ENCODE measurements at places on chromosomes 13 and 19. TPM values are rescaled to one million over a fixed set of nuclear protein-coding genes. Genes with fewer than 3 reads are reported as not detected.

GRCh38 chr19:40659566-40659965 lies 30.9 kb downstream of the NUMBL start:
- DNase-seq = no peak

The C1QTNF9 gene
- not detected for total RNA-seq

The KLK11 gene
- total RNA-seq = not detected

The VSTM1 gene
- 2.1 TPM for total RNA-seq

The CBLC gene
- not detected for total RNA-seq

DNA sequence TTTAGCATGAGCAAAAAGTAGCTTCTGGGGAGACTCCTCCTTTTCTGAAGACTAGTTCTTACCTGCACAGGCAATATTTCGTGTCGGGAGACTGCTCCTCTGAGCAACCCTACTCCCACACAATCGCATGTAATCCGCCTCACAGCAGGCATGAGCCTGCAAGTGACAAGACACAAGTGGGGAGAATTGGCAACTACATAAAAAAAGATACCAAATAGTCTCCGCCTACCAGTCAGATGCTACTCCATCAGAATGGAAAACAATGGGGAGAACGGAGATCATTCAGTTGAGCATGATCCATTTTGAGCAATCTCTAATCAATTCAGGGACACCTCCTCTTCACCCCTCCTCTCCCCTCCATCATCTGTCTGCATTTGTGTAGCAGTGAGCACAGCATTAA lies 321.0 kb downstream of the COG6 start:
- DNase-seq = no peak

The COL4A1 gene
- 15.8 TPM for total RNA-seq

DNA sequence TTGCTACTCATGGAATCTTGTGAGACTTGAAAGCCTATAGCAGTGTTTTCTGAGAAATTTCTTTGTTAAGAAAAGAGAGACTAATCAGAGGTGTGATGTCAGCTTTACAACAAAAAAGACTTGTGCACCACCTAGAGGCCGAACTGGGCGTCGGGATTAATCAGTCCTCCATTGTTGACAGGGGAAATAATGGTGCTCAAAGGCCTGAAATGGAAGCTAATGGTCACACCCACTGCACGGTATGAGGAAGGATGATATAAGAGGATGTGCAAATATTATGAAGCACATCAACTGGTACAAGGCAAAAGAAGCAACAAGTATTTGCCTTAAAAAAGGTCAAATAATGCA lies 480.2 kb upstream of the MIR17HG start:
- DNase-seq = peak; percentile 57

The SHISA2 gene
- 0.94 TPM for total RNA-seq

- no peak for DNase-seq
Measured at GRCh38 chr13:58712191-58712590, 1080.6 kb downstream of the PCDH17 start.

GRCh38 chr13:39405596-39406205 lies 197.3 kb downstream of the LHFPL6 start:
- no peak for DNase-seq

The LIM2 gene
- not detected for total RNA-seq

DNA sequence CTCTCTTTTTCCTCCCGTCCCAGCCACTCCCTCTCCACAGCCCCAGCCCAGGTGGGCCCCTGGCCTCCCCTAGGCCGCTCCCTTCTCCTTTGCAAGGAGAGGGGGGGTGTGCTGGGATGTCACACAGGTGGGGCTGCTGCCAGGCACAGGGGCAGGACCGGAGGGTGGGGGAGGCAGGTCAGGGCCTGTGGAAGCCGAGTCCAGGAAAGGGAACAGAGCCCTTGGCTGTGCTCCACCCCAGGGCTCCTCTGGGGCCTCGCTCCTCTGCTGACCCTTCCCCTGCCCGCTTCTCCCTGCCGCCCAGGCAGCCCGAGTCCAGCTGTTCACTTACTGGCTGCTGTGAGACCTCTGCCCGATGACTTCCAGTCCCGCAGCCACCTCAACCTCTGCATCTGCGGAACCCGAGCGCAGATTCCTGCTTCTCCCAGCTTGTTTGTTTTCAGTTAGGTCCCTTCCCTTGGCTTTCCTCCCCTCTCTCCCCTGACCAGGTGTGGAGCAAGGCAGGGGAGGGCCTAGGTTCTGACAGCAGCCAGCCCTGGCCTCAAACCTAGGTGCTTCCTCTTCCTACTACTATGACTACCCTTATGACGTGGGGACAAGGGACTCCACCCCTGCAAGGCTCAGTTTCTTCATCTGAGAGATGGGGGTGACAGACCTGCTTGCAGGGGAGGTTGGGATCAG lies 850 bp upstream of the KLK11 start:
- no peak for DNase-seq

DNA sequence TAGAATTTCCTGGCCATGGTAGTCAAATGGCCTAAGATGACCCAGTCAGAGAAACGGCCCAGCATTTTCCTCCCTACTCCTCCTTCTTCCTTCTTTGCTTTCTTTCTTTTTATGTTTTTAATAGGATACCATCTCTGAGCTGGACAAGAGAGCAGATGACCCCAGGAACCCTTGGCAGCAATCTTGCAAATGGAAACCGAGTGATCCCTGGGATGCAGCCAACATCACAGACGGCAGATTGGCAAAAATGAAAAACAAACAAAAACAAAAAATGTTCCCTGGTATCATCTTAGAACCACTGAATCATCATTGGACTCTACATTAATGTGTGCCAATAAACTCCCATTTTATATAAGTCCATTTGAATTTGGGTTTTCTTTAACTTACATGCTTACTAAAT lies 424.4 kb downstream of the FGF14 start:
- DNase-seq = no peak

GRCh38 chr13:54433493-54434206 lies 1405.0 kb downstream of the OLFM4 start:
- DNase-seq = no peak

The SIGLEC8 gene
- 7.5 TPM for total RNA-seq

GRCh38 chr19:50932018-50932689 lies 20.7 kb downstream of the KLK5 start:
- DNase-seq = no peak

DNA sequence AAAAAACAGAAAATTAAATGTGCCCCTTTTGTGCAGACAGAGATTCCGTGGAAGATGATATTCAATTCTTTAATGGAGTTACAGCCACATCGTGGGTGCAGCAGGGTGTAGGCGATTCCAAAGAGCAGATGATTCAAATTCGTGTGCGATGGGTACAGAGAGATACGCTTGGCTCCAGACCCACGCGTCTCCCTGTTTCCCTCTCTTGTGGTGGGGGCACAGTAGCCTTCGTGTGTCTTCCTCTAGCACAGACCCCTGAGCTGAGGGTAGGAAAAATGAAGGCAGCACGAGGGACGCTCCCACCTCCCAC lies 4.8 kb downstream of the TSPAN16 start:
- DNase-seq = no peak

DNA sequence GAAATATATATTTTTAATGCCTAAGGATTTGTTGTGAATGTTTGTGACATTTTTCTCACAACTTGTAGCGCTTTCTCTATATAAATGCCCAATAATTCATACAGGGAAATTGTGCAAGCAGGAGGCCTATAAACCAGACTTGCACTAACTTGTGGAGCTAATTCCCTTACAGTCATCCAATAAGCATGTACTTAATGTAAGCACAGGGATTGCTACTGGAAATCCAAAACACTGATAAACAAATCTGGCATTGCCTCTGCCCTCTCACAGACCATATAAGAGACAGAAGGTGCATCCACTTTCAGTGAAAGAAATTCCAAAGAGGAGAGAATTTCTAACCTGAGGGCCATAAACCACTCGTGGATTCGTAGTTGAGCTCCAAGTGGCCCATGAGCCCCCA lies 518.8 kb downstream of the MYO16 start:
- no peak for DNase-seq
